ENCODE measurements at places on chromosomes 4 and X.
A peak's percentile ranks its signal among the peaks of the same experiment; 100 is the strongest.

- DNase-seq, result no peak
These were observed 218.6 kb downstream of the SPCS3 start for GRCh38 chr4:176538217-176538925.

DNA sequence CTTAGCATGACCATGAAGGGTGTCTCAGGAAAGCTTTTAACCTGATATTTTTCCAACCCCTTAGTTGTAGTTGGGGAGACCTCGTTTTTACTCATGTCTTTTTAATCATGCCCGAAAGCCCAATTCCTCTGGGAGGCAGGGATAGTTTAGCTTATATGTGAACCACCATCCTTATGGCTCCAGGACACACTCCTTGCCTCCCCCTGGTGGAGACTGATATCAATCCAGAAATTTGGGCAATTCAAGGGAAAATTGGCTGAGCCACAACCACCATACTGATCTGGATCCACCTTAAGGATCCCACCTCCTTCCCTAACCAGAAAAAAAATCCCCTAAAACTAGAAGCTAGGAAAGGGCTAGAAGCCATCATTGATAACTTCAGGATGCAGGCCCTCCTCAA lies 13.4 kb upstream of the COL25A1 start:
- no peak for DNase-seq

DNA sequence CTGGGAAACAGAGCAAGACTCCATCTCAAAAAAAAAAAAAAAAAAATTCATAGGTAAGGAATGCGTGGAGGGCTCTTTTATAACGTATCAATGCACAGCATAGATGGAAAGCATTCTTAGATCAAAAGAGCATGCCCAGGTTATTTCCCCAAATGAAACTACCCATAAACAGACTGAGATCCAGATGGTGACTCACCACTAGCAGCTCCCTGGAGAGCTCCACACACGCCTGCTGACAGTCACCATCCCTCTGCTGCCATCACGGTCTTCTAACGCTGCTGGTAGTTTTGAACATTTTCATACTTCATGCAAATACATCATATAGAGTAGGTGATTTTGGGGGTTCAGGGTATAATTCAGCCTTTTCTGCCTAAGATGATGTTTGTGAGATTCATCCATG lies 136.9 kb downstream of the ASMT start:
- DNase-seq, result no peak

DNA sequence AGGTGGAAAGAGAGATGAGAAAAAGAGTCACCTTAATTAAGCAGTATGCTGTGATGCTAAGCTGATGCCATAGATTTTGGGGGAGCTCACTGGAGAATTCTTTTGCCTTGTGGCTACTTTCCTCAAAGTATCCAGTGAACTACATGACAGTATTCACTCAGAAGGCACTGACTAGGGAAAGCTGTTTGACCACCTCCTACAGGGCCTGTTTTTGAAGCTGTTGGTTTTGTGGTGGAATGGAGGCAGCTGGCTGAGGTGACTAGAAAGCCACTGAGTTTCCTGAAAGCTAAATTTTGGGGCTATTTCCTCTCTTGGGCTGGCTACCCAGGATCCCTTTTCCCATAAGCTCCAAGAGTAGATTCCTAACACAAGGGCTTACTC lies 124.8 kb upstream of the EOLA2 start:
- DNase-seq, result no peak

DNA sequence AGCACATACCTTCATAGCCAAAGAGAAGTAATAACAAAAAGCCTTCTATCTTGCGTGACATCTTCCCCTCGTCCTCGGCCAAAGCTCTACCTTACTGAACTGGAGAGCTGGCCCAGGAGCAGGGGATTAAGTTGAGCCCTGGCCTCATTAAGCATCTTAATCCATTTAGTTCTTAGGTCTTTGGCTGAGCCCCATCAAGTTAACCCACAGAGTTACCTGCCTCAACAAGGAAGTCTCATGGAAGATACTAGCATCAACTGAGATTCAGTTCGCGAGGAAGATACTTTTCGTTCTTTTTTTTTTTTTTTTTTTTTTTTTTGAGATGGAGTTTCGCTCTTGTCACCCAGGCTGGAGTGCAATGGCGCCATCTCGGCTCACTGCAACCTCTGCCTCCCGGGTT lies at the start of gene RS1:
TSS of gene RS1 (minus strand) at position 101 of the 400 bp plus-strand sequence. CDS start at position 61, 40 bp downstream.
- no peak for DNase-seq

DNA sequence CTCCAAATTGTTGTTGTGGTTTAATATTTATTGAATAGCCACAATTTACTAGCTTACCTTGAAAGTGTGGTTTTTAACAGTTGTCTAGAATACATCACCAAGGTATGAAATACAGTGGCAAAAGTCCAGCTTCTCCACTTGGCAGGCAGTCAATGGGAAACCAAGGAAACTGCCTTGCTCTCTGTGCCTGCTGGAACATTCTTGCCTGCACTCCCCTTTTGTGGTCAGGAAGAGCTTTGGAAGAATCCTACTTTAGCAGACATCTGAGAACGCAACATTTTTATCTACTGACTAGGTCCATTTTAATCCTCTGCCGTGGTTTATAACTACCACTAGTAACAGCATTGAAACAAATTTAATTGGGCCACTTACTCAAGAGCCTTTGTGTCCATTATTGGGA lies 64.5 kb downstream of the TENM3 start:
- DNase-seq, result no peak

GRCh38 chr4:87601361-87601760 lies 7.0 kb upstream of the DSPP start:
- peak; percentile 27 for DNase-seq

- DNase-seq, result no peak
These were observed 29.7 kb downstream of the HUWE1 start for GRCh38 chrX:53656845-53657244.

DNA sequence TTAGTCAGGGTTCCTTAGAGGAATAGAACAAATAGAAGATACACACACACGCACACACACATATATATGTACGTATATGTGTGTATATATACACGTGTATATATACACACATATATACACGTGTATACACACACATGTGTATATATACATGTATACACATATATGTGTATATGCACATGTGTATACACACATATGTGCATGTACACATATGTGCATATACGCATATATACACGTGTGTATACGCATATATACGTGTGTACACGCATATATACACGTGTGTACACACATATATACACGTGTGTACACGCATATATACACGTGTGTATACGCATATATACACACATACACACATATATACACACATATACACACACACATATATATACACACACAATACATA lies 41.5 kb downstream of the ASMT start:
- no peak for DNase-seq

DNA sequence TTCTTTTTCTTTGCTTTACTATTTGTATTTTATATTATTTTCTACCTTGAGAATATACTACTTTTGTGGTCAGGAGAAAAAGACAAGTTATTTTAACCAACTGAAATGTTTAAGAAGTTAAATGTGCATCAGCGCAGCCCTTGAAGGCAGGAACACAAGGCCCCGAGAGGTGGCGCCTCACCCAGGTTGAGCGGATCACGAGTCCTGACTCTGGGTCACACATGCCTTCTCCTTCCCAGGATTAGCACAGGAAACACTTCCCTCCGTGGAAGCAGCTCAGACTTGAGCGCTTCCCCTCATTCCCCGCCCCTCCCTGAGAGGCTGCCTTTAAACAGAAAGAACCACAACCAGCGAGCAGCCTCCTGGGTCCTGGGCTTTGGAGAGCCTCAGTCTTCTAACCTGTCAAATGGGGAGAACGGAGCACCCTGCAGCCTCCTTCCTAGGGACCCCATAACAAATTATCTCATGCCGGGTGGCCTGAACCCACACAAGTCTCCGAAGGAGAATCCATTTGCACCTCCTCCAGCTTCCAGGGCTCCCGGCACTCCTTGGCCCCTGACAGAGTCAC lies 217.6 kb downstream of the AFAP1 start:
- no peak for DNase-seq

GRCh38 chr4:55744369-55744768 lies 75.2 kb upstream of the EXOC1L start:
- no peak for DNase-seq

DNA sequence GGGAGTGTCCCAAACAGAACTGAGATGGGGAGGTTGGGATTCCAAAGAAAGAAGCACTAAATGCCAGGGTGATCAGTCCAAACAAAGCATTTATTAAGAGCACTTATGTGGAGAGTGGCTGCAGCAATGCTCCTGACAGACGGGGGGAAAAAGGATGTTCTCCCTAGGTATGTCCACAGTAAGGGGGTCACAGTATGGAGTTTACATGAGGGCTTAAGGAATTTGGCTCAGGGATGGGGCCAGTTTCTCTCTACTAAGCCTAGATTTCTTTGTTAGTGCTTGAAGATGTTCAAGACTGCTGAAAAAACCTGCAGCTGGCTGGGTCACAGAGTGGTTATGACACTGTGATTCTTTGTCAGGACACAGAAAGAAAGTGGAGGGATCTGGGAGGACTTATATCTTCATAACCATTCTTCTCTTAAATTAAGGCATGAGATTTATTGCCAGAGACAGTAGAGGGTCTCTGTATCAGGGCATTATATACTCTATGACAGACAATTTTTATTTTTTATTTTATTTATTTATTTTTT lies 1468.0 kb downstream of the C4orf33 start:
- DNase-seq, result no peak

GRCh38 chr4:19888587-19888986 lies 363.1 kb upstream of the SLIT2 start:
- no peak for DNase-seq

DNA sequence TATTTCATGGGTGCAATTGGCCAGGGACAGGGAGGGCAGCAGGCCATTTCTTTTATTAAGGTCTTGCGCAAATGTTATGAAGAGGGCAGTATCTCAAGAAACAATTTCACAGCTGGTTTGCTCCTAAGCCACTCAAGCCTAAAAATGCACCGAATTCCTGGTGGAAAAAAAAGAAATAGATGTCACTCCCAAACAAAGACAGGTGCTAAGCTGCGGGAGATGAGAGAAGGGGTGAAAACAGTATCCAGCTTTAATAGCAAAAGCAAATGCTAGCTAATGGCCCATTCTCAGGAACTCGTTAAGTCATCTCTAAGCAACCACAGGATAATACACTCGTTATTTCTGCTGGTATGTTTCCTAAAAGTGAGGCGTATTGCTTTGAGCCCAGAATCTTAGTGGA lies 116.4 kb downstream of the ARX start:
- DNase-seq, result no peak

- DNase-seq, result no peak
These were observed 56.4 kb downstream of the TMA16 start for GRCh38 chr4:163550869-163551267.

- DNase-seq, result no peak
These were observed 235.1 kb downstream of the NR3C2 start for GRCh38 chr4:148207068-148207467.

DNA sequence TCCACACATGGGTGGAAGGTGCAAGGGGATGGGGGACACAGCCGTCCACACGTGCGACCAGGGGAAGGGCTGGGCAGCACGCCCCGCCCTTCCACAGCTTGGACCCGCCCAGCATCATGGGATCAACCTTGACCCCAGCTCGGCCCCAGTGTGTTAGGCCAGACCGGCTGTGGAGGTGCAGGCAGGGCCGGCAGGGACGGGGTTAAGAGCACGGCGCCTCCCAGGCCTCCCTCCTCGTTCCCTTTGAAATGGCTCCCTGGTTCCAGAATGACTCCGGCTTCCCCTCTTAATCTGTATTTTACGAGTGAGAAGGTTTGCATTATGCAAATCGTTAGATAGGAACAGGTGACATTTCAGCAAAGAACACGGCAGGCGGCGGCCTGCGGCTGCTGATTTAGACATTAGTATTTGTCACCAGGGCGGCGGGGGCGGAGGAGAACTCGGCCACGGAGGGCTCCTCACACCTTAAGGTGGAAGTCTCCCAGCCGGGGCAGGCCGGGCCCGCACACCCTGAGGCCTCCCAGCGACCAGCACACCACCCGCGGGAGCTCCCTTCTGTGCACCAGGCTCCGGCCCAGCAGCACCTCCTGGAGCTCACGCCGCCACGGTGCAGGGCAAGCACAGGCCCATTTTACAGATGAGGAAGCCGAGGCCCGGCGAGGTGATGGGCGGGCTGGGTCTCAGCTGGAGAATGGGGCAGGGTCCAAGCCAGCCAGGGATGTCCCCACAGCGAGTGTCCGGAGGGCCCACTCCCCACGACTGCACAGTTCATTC lies 116.1 kb downstream of the FAM53A start:
- DNase-seq, result no peak

DNA sequence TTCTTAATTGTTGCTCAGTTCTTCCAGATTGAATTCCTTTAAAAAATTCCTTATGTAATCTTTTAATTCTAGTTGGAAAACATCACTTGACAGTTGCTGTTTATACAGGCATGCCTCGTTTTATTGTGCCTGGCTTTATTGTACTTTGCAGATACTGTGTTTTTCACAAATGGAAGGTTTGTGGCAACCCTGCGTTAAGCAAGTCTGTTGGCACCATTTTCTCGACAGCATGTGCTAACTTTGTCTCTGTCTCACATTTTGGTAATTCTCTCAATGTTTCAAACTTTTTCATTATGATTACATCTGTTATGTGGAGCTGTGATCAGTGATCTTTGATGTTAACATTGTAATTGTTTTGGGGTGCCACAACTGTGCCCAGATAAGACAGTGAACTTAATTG lies 33.4 kb downstream of the ZCCHC12 start:
- no peak for DNase-seq

Measured in suppressor macrophage (primary cell).